NCI-H1105 (cell line): ENCODE measurements at places on chromosomes 2 and 18.

DNA sequence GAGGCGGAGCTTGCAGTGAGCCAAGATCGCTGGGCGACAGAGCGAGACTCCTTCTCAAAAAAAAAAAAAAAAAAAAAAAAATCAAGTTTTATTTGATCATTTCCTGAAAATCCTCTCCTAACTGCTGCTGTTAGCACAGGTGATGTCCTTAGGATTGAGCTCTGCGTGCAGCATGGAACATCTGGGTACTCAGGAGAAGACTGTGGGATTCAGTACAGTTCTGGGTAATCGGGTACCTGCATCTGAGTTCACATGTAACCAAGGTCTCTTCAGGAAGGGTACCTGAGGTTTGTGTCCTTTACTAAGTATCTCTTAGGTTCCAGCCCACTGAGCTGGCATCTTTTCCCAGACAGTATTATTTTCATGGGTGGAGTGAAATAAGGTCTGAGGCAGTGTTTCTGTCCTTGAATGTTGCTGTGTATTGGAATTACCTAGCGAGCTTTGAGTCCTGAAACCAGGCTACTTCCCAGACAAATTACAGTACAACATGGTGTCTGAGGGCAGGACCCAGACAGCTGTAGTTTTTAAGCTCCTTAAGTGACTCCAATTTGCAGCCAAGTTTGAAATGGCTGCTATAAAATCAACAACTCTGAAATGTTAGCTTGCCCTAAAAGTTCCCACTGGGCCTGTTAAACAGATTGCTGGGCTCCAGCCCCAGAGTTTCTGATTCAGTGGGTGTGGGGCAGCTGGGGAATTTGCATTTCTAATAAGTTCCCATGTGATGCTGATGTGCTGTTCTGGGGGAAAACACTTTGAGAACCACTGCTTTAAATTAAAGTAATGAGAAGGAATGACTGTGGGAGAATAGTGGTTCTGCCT is 120.5 kb downstream of the PMAIP1 start:
- DNase-seq: no peak

DNA sequence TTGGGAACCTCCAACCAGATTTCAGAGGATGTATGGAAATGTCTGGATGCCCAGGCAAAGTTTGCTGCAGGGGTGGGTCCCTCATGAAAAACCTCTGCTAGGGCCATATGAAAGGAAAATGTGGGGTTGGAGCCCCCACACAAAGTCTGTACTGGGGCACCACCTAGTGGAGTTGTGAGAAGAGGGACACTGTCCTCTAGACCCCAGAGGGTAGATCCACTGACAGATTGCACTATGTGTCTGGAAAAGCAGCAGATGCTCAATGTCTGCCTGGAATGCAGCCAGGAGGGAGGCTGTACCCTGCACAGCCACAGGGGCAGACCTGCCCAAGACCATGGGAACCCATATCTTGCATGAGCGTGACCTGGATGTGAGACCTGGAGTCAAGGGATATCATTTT is 573.7 kb upstream of the NXPH2 start:
- DNase-seq: no peak

- no peak for DNase-seq
These were observed 24.8 kb upstream of the ZFP36L2 start for GRCh38 chr2:43251171-43251731.

GRCh38 chr2:88659538-88659915 is 31.9 kb upstream of the RPIA start:
- DNase-seq: no peak
